ELF-1 (cell line): ENCODE measurements at places on chromosomes 5 and 9.

DNA sequence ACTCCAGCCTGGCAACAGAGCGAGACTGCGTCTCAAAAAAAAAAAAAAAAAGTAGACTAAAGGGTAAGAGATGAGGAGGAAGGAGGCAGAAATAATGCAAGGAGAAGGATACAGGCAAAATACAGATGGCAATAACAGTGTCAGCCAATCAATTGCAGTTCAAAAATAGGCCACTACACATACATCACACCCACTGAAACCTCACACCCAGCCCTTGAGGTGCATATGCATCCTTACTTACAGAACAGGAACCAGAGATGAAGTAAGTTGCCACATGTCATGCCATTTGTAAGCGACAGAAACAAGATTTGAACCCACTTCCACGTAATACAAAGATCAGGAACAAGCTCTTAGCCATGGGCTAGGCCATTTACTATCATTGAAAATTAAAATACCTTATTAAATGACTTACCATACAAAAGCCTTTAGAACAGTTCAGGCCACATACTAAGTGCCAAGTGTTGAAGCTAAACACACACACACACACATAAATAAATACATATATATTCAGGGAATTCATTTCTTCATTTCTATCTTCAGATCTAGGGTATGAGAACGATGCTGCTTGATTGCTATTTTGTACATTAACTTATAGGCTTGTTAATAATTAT, 98.4 kb downstream of the FNBP1 start:
- DNase-seq = no peak

- no peak for DNase-seq
Measured at GRCh38 chr5:55027595-55027994, 3.5 kb downstream of the GZMK start.

DNA sequence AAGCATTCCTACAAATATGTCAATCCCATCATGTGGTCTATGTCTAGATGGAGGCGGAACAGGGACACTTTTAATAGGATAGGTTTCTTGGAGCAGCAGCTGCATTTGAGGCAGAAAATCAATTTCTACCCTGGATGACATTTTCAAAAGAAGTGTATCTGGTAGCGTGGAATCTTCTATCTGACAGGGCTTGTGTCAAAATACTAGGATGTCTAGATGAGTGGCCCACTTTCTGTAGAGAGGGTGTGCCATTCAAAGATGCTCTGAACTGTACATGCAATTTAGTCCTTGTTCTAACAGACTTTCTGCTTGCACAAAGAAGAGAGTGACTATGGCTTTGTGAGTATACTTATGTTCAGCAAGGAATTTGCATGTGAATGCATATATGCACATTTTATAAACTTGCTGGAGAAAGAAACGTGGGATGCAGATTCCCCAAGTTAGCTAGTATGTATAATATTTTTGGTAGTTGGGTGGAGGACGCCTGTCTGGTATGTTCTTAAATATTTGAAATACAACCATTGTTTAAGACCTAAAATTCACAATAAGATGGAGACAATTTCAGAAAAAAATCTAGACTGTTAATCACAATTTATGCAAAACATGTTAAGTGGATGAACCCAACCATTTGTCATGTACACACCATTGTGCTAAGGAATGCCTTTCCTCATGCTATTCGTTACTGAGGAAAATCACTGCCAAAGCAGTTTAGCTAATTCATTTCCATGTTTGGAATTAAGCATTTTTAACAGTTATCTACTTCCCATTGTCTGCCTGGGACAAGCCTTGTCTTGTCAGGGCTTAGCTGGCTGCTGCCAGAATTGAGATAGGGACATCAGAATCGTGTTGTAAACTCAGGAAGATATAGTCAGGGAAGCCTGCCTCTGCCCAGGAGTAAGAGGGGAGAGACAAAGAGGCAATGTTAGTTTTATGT, 129.1 kb upstream of the MEF2C start:
- no peak for DNase-seq

DNA sequence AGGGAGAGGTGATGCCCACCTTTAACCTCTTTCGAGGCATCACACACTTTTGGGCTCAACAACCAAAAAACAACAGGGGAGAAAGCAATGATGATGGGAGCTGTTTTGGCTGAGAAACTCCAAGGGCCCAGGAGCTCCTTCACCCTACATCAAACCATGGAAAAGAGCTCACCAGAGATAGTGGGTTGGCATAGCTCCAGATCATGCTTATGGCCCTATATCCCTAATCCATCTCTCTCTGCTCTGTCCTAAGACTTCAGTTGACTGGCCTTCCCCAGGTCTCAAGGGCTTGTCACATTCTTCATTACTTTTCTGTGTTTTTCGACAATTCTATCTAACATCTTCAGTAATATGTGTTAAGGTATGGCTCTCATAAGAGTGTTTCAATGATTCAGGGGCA, 5.7 kb upstream of the CTSL start:
- DNase-seq = no peak

DNA sequence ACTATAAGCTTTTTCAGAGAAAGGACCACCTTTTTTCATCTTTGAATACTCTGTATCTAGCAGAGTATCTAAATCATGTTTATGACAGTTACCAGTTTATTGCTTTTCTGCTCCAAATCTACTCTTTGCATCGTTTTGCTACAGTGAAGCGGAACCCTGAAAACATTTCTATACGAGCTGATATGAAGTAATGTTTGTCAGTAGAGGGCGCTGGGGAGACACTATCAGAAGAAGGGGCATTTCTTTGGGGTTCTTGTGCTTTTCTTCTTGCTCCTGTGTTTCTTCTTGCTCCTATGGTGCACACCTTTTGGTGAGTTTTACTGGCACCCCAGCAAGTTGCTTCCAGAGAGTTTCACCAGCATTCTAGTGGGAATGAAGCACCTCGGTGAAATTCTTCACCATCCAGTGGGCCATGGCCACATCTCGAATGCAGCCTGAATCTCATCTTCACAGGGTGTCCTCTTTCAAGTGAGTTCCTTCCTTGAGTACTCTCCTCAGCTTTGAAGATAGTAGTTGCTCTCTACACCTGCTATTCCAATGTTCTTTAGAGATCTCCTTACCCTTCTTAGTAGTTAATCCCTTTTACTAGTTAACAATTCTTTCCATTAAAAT, 98.4 kb downstream of the FGF1 start:
- no peak for DNase-seq
